Psoas muscle (tissue), 8 donors: ENCODE measurements at places on chromosomes 16 and 17. TPM values are rescaled to one million over a fixed set of nuclear protein-coding genes. Genes with fewer than 3 reads are reported as not detected.

Gene PLXDC1
- total RNA-seq = 2.3 TPM

Gene RPS2
- total RNA-seq = 1,517 TPM

Gene ATP1B2
- 1.7 TPM for total RNA-seq

DNA sequence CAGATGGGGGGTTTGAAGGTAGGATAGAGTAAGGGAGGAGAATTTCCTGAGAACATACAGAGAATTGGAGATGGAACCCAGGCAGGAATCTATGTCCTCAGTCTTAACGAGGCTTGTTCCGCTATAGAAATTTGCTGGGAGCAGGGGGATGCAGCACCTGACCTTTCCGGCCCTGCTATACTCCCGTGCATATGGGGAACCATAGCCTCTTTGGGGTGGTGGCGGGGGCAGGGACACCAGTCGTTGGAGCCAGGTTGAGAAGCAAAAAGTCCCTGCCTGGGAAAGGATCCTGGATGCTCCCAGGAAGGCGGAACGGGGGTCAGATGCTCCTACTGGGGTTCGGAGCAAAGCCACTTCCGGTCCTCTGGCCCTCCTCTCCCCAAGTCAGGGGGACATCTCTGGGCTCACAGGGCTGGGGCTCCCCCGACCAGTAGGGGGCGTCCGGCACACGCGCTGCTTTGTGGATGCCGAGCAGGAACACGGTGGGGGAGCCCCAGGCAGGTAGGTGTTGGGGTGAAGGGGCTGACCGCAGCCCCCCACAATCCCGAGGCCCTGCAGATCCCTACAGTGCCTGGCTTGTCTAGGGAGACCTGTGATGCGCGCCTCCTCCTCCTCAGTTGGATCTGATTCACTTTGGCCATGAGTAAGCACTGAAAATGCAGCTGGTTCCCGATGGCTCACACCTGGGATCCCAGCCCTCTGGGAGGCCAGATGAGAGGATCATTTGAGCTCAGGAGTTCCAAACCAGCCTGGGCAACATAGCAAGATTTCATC is 15.5 kb upstream of the TFAP4 start:
- H3K4me1 ChIP-seq = peaks cover 45% of the 10 kb centered on the region
- H3K27me3 ChIP-seq = no peaks in the 10 kb centered on the region
- DNase-seq = peak; percentile 78
- H3K36me3 ChIP-seq = no peaks in the 10 kb centered on the region
- H3K4me3 ChIP-seq = peak overlapping the region; percentile 15
- no peak overlapping the region for H3K27ac ChIP-seq

GRCh38 chr17:66466840-66467367 is 164.5 kb downstream of the PRKCA start:
- H3K36me3 ChIP-seq = no peaks in the 10 kb centered on the region
- no peaks in the 10 kb centered on the region for H3K27me3 ChIP-seq
- H3K4me3 ChIP-seq = no peak overlapping the region
- DNase-seq = peak; percentile 34

DNA sequence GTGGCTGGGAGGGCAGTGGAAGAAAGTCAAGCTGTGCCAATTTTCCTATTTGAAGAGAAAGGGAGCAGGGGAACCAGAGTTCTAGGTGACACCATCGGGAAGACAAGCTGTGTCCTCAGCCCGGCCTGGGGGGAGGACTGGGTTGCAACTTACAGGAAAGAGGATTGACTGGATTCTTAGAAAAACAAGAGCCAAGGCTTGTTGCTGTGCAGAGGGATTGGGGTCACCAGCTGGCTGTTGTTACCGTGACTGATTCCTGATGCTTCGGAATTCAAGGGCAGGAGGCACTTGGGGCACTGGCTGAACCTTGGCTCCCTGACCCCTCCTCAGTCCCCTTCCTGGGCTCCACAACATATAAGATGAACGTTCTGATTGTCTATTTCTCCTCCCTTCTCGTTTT is 16.8 kb upstream of the MMP2 start:
- no peaks in the 10 kb centered on the region for H3K36me3 ChIP-seq
- H3K27ac ChIP-seq = no peak overlapping the region
- no peaks in the 10 kb centered on the region for H3K27me3 ChIP-seq

- H3K36me3 ChIP-seq = no peaks in the 10 kb centered on the region
- no peak overlapping the region for H3K4me3 ChIP-seq
- DNase-seq = no peak
- H3K27ac ChIP-seq = no peak overlapping the region
- H3K27me3 ChIP-seq = no peaks in the 10 kb centered on the region
Measured at GRCh38 chr16:57413733-57414132, 9.2 kb downstream of the CCL17 start.

DNA sequence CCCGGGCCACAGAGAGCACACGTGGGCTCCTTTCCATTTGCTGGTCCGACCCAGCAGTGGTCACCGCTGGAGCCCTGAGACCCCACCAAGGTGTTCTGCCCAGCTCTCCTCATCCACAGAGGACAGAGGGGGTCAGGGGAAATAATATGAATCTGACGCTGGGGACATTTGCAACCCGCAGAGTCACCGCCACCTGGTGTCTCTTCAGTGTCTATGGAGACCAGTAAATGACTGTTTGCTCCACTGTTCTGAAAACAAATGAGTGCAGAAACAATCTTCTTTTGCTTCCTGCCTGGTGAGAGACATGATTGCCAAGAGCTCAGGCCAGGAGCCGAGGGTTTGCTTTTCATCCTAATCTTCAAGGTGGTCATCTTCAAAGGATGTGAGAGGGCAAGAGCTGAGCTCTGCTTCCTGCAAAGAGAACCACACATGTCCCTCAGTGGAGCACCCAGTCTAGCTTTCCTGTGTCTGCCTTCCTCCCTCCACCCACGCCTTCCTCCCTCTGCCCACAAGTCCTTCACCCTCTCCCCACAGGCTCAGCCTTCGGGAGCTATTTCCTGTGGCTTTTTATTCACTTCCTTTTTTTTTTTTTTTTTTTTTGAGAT is 14.7 kb upstream of the KLHDC4 start:
- no peaks in the 10 kb centered on the region for H3K27me3 ChIP-seq
- no peak overlapping the region for H3K4me3 ChIP-seq
- H3K4me1 ChIP-seq = peaks cover 15% of the 10 kb centered on the region
- no peaks in the 10 kb centered on the region for H3K36me3 ChIP-seq
- DNase-seq = no peak

DNA sequence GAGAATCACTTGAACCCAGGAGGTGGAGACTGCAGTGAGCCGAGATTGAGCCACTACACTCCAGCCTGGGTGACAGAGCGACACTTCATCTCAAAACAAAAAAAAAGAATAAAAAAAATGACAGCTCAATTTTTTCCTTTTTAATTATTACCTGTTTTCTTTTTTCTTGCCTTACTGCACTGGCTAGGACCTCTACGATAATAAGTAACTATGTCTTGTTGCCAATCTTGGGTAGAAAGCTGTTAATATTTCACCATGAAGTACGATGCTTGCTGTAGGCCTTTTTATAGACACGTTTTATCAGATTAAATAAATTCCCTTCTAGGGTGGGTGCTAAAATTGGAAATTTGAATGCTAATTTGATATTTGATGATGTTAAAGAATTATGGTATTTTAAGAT is 82.8 kb downstream of the GLG1 start:
- peaks cover 8% of the 10 kb centered on the region for H3K36me3 ChIP-seq
- H3K27ac ChIP-seq = no peak overlapping the region
- no peak overlapping the region for H3K4me3 ChIP-seq
- DNase-seq = no peak
- H3K27me3 ChIP-seq = no peaks in the 10 kb centered on the region

DNA sequence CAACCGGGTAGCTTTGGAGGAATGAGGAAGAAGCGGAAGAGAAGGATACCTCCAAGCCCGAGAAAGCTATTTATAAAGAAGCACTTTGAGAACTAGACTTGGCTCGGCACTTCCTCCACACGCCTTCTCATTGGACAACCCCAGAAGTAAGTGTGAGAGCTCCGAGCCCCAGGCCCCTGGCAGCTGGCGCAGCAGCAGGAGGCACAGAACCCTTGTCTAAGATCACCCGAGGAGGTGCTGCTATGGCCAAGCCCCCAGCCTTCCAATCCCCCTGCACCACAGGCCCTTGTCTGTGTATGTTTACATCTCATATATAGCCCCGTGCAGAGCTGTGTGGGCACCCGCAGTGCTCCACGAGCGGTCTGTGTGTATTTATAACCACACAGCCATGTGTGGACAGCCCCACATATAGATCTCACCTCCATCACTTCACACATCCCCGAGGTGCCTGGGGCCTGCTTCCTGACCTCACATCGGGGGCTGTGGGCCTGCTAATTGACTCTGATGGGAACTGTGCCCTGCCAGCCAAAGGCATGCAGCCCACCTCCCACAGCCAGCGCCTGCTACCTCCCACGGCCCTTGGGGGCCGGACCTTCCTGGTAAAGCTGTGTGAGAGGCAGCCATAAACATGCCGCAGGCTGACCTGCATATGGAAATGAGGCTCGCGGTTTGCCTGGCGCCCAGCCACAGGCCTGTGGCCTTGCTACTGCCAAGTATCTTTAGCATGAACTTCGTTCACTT is 96.1 kb downstream of the C17orf67 start:
- H3K36me3 ChIP-seq = no peaks in the 10 kb centered on the region
- no peaks in the 10 kb centered on the region for H3K27me3 ChIP-seq
- no peak overlapping the region for H3K4me3 ChIP-seq

GRCh38 chr16:942436-943060 is 28.2 kb downstream of the LMF1 start:
- no peaks in the 10 kb centered on the region for H3K27me3 ChIP-seq
- no peak for DNase-seq
- H3K4me1 ChIP-seq = no peaks in the 10 kb centered on the region
- H3K36me3 ChIP-seq = peaks cover 2% of the 10 kb centered on the region

- H3K27me3 ChIP-seq = no peaks in the 10 kb centered on the region
- no peaks in the 10 kb centered on the region for H3K4me1 ChIP-seq
- no peak overlapping the region for H3K4me3 ChIP-seq
Measured at GRCh38 chr16:46731691-46732555, 16.2 kb downstream of the MYLK3 start.
